ENCODE measurements at places on chromosomes 12 and 14.
A peak's percentile ranks its signal among the peaks of the same experiment; 100 is the strongest.

GRCh38 chr12:58915634-58916033 is 4.7 kb downstream of the LRIG3 start:
- DNase-seq = no peak

GRCh38 chr14:67576216-67576955 is 23.7 kb downstream of the PIGH start:
- no peak for DNase-seq

DNA sequence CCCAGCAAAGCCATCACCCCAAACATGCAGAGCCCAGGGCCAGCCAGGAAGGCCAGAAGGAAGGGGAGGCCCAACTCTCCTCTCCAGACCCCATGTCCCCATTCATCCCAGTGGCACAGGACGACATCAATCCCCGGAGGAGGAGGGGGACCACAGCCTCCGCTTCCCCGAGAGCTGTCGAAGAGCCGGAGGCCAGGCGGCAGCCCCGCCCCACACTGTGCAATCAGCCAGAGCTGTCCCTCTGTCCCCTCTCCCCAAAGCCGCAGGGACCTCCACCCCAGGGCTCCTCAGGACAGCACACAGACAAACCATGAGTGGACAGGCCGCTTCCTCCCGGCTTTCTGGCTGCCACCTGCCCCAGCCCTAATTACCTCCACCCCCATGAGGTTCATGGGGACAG is 16.8 kb downstream of the RAB35 start:
- DNase-seq = no peak

GRCh38 chr12:73833746-73834145 is 703.9 kb upstream of the ATXN7L3B start:
- no peak for DNase-seq

DNA sequence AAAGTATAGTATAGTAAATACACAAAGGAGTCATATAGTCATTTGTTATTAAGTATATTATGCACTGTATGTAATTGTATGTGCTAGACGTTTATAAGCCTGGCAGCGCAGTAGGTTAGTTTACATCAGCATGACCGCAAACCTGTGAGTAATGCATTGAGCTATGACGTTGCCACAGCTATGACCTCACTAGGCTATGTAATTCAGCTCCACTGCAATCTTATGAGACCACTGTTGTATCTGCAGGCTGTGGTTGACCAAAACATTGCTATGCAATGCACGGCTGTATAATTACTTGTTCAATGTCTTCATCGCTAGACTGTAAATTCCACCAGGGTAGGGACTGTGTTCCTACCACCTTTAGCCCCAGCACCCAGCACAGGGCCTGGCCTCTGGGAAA is 53.2 kb upstream of the VASH1 start:
- no peak for DNase-seq

GRCh38 chr14:82725213-82725612 is 1191.6 kb upstream of the SEL1L start:
- DNase-seq = no peak

GRCh38 chr12:120237360-120238171 is 28.0 kb downstream of the PXN start:
- DNase-seq = no peak

- no peak for DNase-seq
These were observed 295.9 kb downstream of the DIO2 start for GRCh38 chr14:79915406-79915805.

DNA sequence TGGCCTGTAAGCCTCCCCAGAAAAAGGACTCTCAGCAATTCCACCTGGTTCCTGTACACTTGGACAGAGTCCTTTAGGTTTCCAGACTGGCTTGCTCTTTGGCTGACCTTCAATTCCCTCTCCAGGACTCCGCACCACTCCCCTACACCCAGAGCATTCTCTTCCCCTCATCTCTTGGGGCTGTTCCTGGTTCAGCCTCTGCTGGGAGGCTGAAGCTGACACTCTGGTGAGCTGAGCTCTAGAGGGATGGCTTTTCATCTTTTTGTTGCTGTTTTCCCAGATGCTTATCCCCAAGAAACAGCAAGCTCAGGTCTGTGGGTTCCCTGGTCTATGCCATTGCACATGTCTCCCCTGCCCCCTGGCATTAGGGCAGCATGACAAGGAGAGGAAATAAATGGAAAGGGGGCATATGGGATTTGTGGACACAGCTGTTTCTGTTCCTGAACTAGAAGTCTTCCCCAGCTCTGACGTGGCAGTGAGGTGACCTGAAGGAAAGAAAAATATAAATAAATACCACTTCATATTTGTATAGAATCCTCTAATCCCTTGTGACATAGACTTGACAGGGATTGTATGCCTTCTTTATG is 1.3 kb downstream of the RNASE7 start:
- no peak for DNase-seq

- DNase-seq = no peak
These were observed 16.4 kb upstream of the DLGAP5 start for GRCh38 chr14:55207832-55208231.

- DNase-seq = no peak
These were observed 30.2 kb upstream of the SRGAP1 start for GRCh38 chr12:63814146-63814772.

GRCh38 chr12:100427078-100427477 is 46.6 kb upstream of the NR1H4 start:
- DNase-seq = no peak

- no peak for DNase-seq
These were observed 43.2 kb upstream of the ZFP36L1 start for GRCh38 chr14:68836082-68836481.

DNA sequence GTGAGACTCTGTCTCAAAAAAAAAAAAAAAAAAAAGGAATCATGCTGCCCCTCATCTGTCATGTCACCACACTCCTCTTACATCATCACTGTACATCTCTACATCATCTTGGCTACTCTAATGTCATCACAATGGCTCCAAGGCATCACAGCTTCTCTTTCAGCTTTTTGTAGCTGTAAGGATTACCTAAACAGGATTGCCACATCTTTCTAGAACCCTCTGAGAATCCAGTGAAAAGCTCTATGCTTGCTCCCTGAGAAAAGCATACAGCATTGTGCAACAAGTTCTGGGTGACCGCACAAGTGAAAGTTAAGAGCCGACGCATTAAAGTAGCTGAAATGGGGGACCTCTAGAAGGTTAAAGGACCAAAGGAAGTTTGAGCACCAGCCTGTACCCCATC is 272.5 kb downstream of the C12orf50 start:
- DNase-seq = no peak

DNA sequence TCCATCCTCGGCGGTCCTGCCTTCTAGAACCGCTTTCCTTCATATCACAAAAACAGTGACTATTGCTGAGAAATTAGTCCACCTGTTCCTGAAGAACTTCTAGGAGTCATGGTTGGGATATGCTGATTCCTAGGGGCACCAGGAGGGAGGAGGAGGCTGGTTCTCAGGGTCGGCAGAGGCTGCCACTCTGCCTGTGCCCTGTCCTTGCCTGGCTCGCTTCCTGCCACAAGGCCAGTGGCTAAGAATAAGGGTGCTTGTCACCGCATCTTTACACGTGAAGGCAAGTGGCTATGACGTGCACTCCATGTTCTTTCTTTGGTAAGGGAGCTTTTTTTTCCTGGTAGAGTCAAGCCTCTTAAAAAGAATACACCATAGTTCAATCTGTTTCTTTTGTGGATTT is 18.7 kb upstream of the DGLUCY start:
- no peak for DNase-seq

DNA sequence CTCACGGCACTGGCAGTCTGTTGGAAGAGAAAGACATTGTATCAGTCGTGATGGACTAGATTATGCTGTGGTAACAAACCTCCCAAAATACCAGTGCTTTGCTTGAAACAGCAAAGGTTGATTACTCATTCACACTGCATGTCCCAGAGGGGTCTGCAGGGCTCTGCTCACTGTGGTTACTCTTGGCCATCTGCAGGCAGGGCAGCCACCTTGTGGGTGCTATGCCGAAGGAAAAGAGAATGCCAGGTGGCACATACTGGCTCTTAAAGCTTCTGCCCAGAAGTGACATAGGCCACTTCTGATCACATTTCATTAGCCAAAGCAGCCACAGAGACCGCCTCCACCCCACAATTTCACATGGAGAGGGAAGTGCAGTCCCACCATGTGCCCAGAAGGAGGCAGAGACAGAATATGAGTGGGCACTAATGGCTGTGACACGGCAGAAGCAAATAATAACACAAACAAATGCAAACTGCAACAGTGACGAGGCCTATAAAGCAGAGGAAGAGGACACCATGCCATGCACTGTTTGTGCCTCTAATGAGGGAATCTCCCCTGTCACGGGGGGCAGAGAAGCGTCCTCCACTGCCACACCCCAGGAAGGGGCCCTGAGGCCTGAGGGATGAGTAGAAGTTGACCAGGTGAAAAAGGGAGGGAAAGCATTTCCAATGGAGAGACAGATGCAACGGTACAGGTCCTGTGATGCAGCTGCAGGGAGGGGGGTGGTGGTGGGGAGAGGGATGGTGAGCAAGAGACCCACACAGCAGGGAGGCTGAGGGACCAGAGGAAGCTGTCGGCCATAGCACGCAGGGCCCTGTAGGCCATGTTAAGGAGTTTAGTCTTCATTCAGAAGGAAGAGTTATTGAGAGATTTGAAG is 51.7 kb upstream of the KICS2 start:
- DNase-seq = peak; percentile 58

DNA sequence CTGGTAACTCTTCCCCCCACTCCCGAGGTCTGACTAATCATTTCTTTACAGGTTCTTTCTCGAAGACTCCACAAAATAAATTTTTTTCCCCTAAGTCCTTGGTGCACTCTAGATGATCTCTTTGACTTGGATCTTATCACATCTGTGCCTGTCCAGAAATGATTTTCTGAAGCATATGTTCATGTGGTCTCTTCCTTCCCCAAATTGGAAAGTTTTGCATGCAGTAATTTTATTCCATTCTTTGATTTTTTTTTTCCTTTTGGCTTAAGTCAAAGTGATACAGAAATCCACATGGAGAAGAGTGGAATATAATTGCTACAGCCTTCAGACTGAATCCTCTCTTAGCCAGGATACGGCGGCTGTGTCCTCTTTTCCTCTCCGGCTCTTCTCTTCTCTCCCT is 213.3 kb downstream of the BMP4 start:
- no peak for DNase-seq

GRCh38 chr12:124020514-124020949 is 47.5 kb downstream of the ZNF664 start:
- DNase-seq = no peak

- DNase-seq = no peak
These were observed 36.0 kb downstream of the FMNL3 start for GRCh38 chr12:49671031-49671765.

GRCh38 chr12:74889563-74890236 is 319.9 kb downstream of the KCNC2 start:
- DNase-seq = no peak

- DNase-seq = no peak
These were observed 21.7 kb upstream of the DUSP6 start for GRCh38 chr12:89373763-89374572.

DNA sequence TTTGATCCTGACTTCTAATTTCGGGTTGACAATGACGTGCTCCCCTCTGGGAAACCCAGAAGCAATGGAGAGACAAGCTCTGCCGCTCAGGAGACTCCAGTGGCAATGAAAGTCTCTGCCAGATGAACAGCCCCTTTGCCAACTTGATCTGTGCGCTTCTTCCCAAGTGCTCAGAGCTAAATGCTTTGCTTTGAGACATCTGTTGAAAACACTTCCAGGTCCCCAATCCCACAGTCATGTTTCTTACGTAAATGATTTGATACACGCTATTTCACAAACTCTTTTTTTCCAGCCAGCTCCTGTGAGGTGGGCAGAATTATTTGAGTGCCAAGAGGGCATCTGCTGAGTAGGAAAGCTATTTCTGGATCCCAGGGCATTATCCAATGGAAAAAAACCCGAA is 147.6 kb downstream of the RIMBP2 start:
- no peak for DNase-seq

DNA sequence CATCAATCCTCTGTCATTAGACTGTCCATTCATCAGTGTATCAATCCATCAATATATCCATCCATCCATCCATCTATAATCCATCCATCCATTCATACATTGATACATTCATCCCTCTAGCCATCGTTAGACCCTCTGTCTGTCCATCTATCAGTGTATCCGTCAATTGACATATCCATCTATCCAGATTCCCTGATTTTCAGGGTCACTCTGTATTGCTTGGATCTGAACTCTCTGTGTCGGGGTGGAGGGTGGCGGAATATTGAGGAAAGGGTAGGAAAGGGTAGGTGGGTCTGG is 17.1 kb downstream of the SDSL start:
- DNase-seq = no peak

DNA sequence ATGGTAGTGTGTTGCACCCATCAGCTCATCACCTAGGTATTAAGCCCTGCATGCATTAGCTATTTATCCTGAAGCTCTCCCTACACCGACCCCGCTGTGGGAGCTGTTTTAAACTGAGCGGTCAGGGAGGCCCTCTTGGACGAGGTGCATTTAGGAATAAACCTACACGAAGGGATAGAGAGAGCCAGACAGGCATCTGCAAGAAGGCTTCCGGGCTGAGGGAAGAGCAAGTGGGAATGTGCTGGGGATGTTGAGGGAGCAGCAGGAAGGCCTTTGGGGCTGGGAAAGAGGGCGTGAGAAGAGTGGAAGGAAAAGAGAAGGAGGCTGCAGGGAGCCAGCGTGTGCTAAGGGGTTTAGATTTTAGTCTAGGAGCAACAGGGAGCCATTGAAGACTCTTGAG is 34.5 kb downstream of the RPH3A start:
- no peak for DNase-seq

DNA sequence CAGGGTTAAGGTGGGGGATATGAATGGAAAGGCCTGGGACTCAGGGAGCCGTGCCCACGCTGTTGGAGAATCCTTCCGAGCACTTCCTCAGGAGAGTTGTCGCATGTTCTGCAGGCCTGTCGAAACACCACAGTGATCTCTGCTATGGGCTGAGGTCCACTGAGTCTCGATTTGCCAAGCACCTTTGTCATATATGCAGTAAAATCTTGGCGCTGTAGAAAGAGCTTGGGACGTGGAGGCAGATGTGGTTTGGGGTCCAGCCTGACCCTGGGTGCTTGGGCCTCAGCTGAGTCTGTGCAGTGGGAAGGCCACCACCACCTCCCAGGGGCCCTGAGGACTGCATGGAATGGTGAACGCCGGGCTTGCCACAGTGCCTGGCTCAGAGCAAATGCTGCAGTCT is 32.9 kb downstream of the C14orf132 start:
- no peak for DNase-seq

GRCh38 chr12:57896434-57897201 is 44.7 kb upstream of the ATP23 start:
- DNase-seq = no peak

GRCh38 chr12:92362785-92363184 is 217.1 kb upstream of the BTG1 start:
- no peak for DNase-seq

GRCh38 chr14:53534841-53535240 is 381.7 kb upstream of the DDHD1 start:
- no peak for DNase-seq

DNA sequence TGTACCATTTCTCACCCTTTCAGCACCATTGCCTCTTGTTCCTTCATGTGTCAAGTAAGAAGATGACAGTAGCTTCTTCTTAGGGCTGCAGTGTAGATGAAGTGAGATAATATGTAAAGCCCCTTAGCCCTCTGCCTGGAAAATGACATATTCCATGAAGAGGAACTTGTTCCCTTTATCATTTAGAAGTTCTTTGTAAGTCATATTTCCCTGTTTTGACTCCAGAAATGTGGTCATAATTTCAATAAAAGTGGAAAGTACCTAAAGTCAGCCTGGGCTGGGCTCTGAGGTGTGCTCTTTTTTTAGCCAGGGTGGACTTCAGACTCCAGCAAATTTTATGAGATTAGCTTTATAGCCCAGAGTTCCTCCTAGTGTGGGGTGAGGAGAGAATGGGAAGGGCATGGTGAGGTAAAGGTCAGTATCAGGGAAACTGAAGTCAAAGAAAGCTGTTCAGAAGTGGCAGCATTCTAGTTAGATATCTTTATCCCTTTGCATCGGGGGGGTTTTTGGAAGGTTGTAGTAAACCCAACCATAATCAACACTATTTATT is 92.5 kb downstream of the TMCC3 start:
- DNase-seq = no peak

All from iPS DF 6.9 (cell line).